ENCODE measurements at places on chromosomes 1 and 21.

DNA sequence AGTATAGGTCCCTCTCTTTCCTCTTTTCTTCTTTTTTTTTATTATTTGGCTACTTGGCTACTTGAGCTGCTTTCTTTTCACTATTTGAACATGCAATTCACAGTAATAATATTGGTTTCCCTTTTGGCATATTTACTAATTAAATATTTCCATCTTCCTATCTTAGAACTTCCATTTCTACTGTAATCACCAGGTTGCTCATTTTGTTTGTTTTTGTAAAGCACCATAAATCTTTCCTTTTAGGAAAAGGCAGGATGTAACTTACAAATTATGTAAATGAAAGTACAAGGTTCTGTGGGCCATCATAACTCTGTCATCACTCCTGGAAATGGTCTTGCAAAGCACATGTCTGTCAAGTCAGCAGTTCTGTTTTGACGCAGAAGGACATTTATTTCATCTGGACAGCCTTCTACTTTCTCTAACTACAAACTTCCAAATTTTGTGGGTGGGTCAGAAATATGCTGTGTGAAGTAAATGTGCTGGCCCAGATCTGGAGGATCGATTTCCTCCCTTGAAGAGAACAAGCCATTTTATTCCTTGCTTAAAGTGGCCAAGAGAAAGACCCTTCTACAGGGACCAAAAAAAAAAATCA, 71.7 kb upstream of the TNFSF18 start:
- DNase-seq: no peak

DNA sequence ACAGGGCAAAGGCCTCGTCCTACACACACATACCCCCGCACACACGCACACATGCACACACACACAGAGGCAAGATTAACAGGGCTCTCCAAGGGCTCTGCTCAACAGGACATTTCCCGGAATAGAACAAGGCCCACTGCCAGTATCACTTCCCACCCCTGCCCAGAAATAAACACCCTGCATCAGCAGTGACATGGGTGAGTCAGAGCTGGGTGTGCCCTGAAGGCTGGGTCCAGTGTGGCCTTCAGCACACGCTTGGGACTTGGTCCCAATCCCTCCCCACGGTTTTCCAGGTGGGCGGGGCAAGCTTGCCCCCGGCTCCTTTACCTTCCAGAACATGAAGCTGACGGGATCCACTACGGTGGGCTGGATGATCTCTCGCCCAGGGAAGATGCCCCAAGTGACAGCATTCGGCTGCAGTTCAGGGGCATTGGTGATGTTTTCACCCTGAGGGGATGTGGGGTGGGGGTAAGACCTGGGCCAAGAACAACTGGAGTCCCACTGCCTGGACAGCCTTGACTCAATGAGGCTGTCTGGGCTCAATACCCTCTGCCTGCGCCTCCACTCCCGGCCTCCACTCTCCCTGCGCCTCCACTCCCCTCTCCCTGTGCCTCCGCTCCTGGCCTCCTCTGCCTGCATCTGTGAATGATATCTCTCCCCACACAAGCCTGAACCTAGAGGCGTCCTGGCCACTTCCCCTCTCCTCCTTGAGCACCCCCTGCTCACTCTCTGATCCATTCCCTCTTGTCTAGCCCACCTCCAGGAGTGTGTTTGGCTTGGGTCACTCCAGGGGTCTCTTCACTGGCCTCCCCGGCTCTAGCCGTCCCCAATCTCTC, 14.7 kb downstream of the MTHFR start:
- DNase-seq: no peak

GRCh38 chr1:19014765-19015164, 58.3 kb upstream of the IFFO2 start:
- no peak for DNase-seq

DNA sequence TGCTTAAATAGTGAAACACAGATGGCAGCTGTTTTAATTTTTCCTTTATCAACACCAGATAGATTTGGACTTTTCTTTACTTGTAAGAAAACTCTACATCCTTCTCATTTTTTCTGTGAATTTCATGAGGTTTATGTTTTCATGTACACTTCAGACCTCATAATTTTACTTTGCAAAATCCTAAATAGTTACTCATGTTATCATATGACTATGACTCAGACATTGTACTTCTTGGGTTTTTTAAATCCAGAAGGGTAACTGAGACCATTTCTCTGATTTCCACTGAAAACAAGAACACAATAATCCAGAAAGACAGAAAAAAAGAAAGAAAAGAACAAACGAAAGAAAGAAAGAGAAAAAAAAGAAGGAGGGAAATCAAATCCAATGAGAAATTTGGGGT, 1021.6 kb downstream of the NCAM2 start:
- no peak for DNase-seq

DNA sequence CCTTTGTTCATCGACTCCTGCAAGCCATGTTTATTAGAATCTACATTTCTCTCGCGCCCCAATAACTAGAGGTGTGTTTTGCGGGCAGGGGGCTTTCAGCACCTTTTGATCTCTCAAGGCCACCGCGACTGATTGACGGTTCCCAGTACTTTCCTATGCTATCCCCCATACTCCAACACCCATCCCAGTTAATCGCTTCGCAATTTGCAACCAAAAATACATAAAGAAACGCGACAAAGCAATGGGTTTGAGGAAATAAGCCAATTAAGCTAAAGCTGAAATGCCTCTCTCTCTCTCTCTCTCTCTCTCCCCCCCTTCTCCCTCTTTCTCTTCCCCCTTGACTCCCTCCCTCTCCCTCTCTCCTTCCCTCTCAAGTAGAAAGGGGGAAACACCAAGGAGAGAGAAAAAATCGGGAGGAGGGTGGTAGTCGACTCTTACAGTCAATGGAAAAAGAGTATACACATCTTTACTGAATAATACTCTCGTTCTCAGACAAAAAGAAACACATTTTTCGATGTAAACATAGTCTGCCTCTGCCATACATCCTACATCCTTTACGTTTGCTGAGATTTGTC, 128.0 kb upstream of the DPYD start:
- DNase-seq: no peak

GRCh38 chr1:42219627-42220026, 55.1 kb upstream of the GUCA2A start:
- no peak for DNase-seq

DNA sequence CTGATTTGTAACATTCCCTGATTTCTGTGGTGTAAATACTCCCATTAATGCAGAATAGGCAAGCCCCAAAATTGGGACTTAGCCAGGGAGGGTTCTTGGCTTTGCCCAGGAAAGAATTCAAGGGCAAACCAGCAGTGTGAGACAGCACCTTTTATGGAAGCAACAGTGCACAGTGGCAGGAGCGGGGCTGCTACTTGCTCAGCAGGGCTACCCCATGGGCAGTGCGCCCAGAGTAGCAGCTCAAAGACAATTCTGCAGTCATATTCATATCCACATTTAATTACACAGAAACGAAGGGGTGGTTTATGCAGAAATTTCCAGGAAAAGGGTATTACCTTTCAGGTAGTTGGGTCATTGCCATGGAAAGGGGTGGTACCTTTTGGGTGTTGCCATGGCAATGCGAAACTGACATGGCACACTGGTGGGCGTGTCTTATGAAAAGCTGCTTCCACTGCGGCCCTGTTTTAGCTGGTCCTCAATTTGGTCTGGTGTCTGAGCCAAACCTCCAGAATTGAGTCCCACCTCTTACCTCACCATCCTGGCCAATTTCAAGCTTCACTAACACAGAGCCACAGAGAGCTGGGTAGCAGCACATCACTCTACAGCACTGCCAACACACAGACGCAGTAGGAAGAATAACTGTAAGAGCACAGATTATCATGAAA, 35.9 kb downstream of the FHAD1 start:
- DNase-seq: peak; percentile 26

- DNase-seq: no peak
Measured at GRCh38 chr21:33951276-33952178, 35.9 kb upstream of the ATP5PO start.

- DNase-seq: no peak
Measured at GRCh38 chr21:24976238-24976637, 631.0 kb downstream of the MRPL39 start.

- no peak for DNase-seq
Measured at GRCh38 chr1:201732351-201732750, 96.6 kb upstream of the IPO9 start.

GRCh38 chr1:107664982-107665925, 299.7 kb downstream of the VAV3 start:
- DNase-seq: no peak

DNA sequence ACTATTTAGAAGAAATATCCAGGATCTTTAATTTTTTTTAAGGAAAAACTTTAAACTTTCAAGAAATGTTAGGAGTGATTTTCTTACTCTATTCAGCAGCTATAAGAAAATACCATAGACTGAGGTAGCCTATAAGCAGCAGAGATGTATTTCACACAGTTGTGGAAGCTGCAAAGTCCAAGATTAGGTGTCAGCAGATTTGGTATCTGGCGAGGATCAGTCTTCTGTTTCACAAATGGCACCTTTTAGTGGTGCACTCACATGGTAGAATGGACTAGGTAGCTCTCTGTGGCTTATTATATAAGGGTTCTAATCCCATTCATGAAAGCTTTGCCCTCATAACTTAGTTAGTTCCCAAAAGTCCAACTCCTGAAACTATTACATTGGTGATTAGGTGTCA, 207.4 kb downstream of the NCAM2 start:
- no peak for DNase-seq

GRCh38 chr21:44654576-44655175, at the start of gene KRTAP12-4:
Gene KRTAP12-4, minus strand, starts transcription at chr21:44654659. Its CDS starts 45 bp downstream, at chr21:44654614.
- no peak for DNase-seq

GRCh38 chr1:41955461-41956159, 36.9 kb upstream of the HIVEP3 start:
- DNase-seq: no peak

GRCh38 chr21:39125752-39126485, 57.3 kb downstream of the PSMG1 start:
- peak; percentile 16 for DNase-seq

DNA sequence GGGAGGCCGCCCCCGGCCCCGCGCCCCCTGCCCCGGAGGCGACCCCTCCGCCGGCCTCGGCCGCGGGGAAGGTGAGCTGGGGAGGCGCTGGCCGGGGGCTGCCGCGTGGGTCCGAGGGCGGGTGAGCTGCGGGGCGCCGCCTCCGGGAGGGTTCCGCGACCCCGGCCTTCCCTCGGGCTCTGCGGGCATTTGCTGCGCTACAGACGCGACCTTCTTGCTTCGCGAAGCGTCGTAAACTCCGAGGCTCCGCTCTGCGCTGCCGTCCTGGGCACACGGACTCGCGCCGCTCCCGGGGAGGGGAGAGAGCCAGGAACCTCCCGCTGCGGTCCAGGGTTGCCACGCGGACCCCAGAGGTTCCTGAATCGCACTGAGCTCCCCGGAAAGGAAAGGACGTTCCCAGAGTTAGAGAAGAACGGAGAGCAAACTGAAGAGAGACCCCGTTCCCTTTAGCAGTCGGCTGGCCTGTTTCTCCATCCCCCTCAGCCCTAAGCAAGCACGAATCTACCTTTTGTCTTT, 345 bp downstream of the SLX9 start:
- no peak for DNase-seq

GRCh38 chr1:11301601-11302000, 28.6 kb downstream of the UBIAD1 start:
- DNase-seq: no peak

DNA sequence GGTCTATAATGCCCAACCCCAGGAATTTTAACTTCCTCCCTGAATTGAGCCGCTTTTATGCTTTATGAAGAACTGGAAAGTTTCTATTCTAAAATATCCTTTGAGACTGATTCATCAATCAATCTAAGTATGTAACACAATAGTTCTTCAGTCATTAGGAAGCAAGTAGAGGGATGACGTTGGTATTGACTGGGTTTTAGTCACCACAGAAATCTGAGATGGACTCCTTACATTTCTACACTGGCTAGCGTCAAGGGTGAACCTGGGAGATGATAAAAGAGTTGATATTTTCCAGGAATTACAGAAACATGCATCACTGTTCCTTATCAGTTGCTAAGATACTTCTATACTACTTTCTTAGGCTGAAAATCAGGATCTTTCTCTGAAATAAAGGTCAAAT, 308.0 kb downstream of the HMCN1 start:
- no peak for DNase-seq

- no peak for DNase-seq
Measured at GRCh38 chr1:198678901-198679329, 40.1 kb downstream of the PTPRC start.

GRCh38 chr1:89063094-89063493, 1.9 kb downstream of the GBP1 start:
- no peak for DNase-seq

DNA sequence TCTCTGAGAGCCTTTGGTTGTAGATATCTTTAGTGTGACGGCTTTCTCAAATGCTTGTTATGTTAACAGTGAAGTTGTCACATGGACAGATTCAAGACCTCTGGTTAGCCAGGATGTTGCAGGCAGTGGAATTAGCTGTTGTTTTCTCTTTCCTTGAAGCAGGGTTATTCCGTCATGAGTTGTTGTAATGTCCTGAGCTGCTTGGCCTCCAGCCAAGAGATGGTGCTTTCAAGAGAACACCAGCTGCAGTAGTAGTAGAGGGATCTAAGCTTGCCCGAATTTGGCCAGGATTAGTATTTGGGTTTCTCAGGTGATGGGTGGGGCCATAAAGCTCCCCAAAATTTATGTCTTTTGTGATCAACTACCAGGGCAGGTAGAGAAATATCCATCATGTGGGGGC, 13.4 kb downstream of the KCNE1 start:
- no peak for DNase-seq

- DNase-seq: no peak
Measured at GRCh38 chr1:186648613-186649012, 31.6 kb downstream of the PTGS2 start.

GRCh38 chr1:154546264-154547063, 12.0 kb downstream of the UBE2Q1 start:
- peak; percentile 6 for DNase-seq

DNA sequence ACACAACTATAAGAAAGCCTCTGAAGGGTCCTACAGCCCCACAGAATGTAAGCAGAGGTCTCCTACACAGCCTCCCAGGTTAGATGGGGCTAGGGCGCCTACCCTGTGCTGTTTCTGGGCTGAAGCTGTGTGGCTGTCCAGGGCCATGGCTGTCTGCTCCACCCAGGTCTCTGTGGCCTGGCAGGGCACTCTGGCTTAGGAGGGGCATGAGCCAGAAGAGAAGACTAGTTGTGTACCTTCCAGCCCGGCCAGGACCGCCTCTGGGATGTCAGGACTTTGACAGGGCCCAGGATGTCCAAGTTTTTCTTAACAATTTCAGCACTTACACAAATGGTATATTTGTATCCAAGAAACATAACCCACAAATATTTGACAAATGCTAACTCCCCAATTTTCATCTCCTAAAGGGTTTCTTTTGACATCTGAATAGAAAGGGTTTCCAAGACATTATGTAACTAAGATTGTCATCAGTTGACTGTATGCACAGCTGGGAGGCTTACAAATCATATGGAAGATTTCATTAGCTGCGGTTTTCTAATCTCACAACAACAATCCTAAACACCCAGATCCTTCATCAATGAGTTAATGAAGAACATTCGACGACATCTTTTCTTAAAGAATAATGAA, 80.5 kb downstream of the HSF2BP start:
- no peak for DNase-seq

All from NCI-H2081 treated with DMSO at 0.1 percent for 48 hours (cell line).